ENCODE measurements at places on chromosomes 16 and 17.

- no peak for DNase-seq
These were observed 64.9 kb downstream of the CDYL2 start for GRCh38 chr16:80739523-80739922.

- DNase-seq, result no peak
These were observed 210.2 kb downstream of the MSI2 start for GRCh38 chr17:57466521-57466920.

DNA sequence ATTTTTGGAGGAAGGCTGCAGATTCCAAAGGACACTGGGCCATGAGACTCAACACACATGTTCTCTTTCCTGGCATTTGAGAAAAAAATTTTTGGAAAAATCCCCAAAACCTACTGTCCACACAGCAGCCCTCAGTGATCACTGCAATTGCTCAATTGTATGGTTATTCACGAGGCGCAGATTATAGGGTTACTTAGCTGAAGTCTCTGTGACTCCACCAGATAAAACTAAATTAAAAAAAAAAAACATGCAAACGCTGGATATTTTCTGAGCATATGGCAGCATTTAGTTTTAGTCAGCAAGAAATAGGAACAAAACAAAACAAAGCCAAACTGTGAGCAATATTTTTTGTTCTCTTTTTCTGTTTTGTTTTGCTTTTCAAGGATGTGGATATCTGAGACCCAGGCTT is 83.8 kb upstream of the FAM20A start:
- no peak for DNase-seq

GRCh38 chr16:10554569-10554968 is 25.8 kb downstream of the EMP2 start:
- no peak for DNase-seq

- no peak for DNase-seq
These were observed 14.2 kb downstream of the MOSMO start for GRCh38 chr16:22022151-22022550.

- DNase-seq, result no peak
These were observed 29.6 kb downstream of the SGSM2 start for GRCh38 chr17:2366747-2367494.

Data from upper lobe of right lung (tissue), 1 donor.